ENCODE measurements at places on chromosomes 7 and 10. TPM values are rescaled to one million over a fixed set of nuclear protein-coding genes. Genes with fewer than 3 reads are reported as not detected.

GRCh38 chr7:84729284-84729683, 457.6 kb downstream of the SEMA3D start:
- DNase-seq, result no peak

- no peak for DNase-seq
Measured at GRCh38 chr7:133549633-133550032, 296.8 kb downstream of the EXOC4 start.

DNA sequence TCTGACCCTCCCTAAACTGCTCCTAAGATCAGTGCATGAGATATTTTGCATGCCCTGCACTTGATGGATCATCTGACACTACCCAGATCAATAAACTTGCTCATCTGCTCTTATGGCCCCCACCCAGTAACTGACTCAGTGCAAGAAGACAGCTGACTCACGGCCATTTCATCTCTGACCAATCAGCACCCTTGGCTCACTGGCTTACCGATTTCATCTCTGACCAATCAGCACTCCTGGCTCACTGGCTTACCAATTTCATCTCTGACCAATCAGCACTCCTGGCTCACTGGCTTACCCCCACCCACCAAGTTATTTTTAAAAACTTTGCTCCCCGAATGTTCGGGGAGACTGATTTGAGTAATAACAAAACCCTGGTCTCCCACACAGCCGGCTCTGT, 37.2 kb upstream of the OPTN start:
- no peak for DNase-seq

DNA sequence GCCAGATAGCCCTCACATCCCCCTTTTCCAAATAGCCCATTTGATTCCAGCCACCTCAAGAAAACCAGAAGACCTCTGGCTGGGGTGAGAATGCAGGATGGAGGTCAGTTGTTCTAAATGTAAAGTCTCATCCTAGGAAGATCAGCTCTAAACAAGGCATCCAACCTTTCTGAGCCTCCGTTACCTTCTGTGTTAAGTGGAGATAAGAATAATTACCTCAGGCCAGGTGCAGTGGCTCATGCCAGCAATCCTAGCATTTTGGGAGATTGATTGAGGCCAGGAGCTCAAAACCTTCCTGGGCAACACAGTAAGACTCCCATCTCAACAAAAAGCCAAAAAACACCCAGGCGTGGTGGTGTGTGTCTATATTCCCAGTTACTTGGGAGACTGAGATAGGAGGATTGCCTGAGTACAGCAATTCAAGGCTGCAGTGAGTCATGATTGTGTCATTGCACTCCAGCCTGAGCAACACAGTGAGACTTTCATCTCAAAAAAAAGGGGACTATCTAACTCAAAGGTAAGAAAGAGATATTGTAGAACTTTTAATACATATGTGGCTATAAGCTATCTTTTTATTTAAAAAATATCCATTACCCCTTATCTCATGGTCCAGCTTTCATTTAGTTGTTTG, 43.5 kb downstream of the PRTFDC1 start:
- DNase-seq, result peak; percentile 53

DNA sequence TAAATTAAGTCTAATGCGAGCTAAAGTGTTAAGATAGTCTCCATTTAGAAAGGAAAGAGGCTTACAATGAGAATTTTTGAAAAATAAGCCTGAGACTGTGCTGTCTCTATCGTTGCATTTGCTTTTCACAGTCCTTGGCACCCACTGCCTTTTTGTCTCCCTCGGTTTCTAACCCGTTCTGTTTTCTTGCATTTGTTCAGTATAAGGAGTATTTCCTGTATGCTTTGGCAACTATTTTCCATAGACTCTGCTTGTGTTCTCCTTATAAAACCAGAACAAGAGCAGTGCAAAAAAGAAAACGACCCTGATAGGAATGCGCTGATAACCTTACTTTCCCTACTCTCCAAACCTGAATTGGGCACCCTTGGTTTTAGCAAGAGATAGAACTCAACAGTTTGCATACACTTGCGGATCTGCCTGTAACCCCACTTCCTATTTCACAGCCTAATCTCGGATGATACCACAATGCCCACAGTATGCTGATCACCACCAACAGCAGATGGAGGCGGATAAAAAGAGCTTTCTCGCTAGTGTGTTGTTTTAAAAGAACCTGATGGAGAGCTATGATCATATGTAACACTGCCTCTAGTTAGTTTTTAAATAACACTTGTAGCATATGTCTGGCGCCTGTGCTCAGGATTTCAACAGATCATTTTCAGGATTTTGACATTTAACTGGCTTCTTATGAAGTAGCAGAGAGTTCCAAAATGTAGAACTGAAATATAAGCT, 1.6 kb upstream of the ARHGAP12 start:
- peak; percentile 19 for DNase-seq

- DNase-seq, result no peak
Measured at GRCh38 chr7:120615703-120616102, 242.2 kb downstream of the TSPAN12 start.

DNA sequence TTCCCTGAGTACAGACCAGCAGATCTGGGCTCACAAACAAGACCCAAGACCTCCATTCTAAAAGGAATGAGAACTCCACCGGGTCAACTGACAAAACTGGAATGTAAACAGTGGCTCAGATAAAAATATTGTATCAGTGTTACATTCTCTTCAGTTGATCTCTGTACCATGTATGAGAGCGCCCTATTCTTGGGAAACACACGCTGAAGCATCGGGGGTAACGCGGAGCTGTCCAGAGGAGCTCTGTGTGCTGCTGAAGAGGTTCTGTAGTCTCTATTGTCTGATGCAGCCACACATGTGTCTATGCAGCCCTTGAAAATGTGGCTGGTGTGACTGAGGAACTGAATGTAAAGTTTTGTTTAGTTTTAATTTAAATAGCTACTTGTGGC, 39.7 kb downstream of the HIPK2 start:
- no peak for DNase-seq

DNA sequence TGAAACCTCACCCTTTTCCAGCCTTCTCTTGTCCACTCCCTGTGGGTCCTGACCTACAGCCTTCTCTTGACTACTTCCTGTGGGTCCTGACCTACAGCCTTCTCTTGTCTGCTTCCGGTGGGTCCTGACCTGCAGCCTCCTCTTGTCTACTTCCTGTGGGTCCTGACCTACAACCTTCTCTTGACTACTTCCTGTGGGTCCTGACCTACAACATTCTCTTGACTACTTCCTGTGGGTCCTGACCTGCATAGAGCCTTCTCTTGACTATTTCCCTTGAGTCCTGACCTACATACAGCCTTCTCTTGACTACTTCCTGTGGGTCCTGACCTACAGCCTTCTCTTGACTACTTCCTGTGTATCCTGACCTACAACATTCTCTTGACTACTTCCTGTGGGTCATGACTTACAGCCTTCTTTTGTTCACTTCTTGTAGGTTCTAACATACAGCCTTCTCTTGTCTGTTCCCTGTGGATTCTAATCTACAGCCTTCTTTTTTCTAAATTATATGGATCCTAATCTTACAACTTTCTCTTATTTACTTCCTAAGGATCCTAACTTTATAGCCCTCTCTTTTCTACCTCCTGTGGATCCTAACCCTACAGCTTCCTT, 36.5 kb downstream of the C10orf71 start:
- no peak for DNase-seq

Gene CLRN3
- 0.13 TPM for total RNA-seq

Gene NPC1L1
- not detected for total RNA-seq

Gene TAF6
- 21.6 TPM for total RNA-seq

Data from dermis microvascular lymphatic vessel endothelial cell (primary cell).